Urinary bladder (tissue), 4 donors: ENCODE measurements at places on chromosomes 13 and 19. TPM values are rescaled to one million over a fixed set of nuclear protein-coding genes. Genes with fewer than 3 reads are reported as not detected.

DNA sequence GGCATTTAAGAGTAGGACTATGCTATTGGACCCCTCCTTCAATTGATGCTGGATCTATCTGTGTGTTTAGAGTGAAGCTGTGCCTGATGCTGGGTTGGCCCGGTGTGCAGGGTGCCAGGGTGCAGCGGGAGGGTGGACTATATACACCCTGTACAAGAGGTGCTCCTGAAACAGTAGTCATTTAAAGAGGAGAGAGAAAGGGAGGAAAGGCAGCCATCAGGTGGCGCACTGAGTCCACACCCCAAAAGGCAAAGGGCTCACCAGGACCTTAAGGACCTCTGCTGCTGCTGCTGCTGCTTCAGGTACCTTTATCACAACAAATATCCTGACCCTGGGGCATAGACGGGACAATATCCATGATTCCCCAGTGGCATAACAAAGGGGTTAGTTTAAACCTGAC, 39.4 kb downstream of the ZNF136 start:
- no peak for DNase-seq

GRCh38 chr13:66076417-66076816, 1153.7 kb downstream of the PCDH9 start:
- DNase-seq: no peak

DNA sequence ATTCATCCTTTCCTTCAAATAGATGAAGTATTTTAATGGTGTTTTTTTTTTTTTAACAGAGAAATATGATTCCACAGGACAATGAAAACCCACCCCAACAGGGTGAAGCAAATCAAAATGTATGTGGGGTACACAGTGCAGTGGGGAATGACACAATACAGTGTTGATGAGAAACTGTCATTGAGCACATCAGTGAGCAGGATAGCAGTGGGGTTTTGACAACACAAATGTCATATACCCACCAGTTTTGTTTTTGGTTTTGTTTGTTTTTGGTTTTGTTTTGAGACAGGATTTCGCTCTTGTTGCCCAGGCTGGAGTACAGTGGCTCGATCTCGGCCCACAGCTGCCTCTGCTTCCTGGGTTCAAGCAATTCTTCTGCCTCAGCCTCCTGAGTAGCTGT, 29.2 kb downstream of the ZNF844 start:
- DNase-seq: no peak

GRCh38 chr13:27398360-27398759, 26.1 kb upstream of the GTF3A start:
- DNase-seq: no peak

- no peak for DNase-seq
Measured at GRCh38 chr13:49412749-49413148, 31.1 kb downstream of the CAB39L start.

DNA sequence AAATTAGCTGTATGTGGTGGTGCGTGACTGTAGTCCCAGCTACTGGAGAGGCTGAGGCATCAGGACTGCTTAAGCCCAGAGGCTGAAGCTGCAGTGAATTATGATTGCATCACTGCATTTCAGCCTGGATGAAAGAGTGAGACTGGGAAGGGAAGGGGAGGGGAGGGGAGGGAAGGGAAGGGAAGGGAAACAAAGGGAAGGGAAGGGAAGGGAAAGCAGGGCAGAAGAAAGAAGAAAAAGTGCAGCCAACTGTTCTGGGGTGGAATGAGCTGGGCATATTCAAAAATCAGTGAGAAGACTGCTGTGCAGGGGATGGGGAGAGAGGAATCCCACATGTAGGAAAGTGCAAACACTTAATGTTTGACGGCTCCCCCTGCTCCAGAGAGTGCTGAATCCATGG, 905.5 kb downstream of the UQCRFS1 start:
- DNase-seq: no peak

GRCh38 chr13:91323349-91323748, 24.1 kb upstream of the MIR17HG start:
- DNase-seq: no peak

Gene MUC16
- not detected for polyA plus RNA-seq

Gene BRCA2
- polyA plus RNA-seq: 0.19 TPM

Gene VSIG10L
- polyA plus RNA-seq: 3.7 TPM

Gene HIF3A
- 186 TPM for polyA plus RNA-seq

Gene CLIP3
- polyA plus RNA-seq: 79.5 TPM

Gene PTGIR
- polyA plus RNA-seq: 4.0 TPM
